Stimulated activated CD4-positive, alpha-beta T cell treated with anti-CD3 and anti-CD28 coated beads, Interleukin-1b, Interleukin-23, amount 100 ng/mL, for 1 hour (primary cell): ENCODE measurements at places on chromosomes 6 and 20.
A peak's percentile ranks its signal among the peaks of the same experiment; 100 is the strongest.

DNA sequence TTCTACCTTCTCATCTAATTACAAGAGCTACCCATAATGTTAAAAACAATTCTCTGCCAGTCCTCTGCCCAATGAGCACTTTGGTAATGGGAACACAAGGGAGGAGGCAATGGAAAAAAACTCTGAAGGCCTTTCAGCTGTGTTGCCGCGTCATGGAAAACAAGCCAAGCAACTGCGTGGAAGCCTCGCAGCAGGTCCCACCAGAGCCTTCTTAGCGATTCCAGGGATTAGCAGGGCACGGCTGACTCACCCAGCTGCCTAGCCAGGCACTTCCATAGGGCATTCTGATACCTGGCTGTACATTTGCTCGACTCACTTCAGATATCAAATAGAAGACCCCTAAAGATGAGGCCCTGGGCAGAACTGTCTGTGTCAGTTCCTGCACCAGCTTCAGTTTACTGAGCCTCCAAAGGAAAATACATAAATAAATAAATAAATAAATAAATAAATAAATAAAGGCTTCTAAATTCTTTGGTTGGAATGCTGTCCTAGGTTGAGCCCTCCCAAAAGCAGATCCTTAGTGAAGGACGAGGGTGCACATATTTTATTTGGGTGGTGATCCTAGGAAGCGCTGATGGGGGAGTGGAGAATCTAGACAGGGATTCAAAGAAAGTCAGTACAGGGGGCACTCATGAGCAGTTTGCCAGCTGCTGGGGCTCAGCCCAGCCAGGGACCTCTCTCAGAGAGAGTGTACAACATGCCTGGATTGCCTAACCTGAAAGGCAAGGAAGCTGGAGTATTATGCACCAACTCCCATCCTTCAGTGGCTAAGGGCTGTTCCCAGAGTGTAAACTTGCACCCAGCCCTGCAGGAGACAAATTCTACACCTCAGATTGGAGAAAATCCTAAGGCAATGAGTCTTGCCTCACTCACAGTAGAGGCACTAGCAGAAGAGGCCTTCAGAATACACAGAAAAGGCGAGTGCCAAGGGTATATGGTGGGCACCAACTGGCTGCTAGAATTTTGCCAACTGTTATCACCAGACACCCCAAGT is 18.2 kb downstream of the SNAP25 start:
- DNase-seq: no peak

GRCh38 chr6:2980465-2980855 is 9.1 kb upstream of the SERPINB6 start:
- DNase-seq: no peak

GRCh38 chr6:40517654-40518053 is 69.5 kb downstream of the LRFN2 start:
- no peak for DNase-seq

- DNase-seq: no peak
These were observed 401.6 kb upstream of the RUNX2 start for GRCh38 chr6:44926556-44926955.

- DNase-seq: no peak
These were observed 94.3 kb downstream of the TCP11 start for GRCh38 chr6:35046862-35047261.

DNA sequence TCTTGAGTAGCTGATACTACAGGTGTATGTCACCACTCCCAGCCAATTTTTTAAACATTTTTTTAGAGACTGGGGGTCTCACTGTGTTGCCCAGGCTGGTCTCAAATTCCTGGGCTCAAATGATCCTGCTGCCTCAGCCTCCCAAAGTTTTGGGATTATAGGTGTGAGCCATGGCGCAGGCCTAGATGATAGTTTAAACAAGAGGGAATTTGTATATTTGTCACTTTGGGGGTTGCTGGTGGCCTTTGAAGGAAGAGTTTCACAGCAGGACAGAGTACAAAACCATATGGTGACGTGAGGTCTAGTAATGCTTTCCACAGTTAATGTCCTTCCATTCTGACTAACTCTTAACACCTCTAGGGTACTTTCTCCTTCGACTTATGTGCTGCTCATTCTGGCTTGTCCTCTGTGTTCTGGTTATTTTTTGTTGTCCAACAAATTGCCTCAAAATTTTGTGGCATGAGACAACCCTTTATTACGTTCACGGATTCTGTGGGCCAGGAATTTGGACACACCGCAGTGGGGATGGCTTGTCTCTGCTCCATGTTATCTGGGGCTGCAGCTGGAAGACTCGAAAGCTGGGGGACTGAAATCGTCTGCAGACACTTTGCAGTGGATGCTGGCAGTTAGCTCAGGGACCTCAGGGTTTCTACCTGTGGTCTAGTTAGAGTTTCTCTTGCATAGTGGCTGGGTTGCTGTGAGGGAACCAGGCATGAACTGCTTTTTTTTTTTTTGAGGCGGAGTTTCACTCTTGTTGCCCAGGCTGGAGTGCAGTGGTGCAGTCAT is 23.0 kb upstream of the IER3 start:
- DNase-seq: no peak

DNA sequence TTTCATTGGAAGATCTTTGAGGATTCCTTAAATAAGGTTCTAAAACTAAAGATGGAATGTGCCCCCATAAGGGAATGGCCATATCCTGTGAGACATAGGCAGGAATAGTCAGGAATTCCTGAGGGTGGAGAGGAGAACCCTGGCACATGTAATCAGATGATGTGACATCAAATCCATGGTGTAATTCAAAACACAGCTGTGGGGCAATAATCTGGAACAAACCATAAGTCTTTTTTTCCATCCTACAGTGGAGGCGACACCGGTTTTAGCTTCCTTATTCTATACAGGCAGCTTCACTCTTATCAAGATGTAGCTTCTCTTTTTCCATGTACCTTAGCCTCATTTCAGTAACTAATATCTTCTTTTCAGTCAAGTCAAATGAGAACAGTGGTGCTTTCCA is 133.6 kb upstream of the CITED2 start:
- DNase-seq: no peak

DNA sequence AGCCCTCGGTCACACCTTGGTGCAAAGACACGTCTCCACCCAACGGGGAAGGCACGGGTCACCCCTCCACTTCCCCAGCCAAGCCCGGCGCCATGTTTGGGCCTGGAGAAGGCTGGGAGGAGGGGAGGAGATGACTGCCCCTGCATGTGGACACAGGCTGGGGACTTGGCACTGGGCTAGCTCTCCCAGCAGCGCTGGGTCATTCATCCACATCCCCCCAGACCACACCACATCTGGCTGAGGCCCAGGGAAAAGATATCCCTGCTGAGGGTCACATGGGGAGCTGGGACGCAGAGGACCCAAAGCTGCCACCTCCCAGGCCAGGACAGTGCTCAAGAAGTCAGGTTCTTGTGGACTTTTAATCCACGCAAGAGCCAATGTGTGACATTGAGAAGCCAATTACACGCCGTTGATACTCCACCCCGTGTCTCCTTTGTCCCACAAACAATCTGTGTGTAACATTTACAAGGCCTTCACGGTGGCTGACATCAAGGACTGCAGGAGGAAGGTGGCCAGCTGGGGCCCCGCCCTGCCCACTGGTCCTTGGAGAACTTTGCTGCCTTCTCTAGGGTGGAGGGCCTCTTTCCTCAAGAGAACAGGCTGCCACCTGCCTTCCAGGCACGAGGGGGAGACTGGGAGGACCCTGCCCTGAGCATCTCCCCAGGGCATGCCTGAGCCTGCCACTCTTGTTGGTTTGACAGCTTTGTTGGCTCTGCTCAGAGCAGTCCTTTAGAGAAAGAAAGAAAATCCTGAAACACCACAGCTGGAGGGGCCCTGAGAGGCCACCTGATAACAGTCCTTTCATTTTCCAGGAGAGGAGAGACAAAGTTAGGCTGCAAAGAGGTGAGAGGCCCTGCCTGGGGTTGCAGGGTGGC is 5.3 kb upstream of the IP6K3 start:
- no peak for DNase-seq

- DNase-seq: no peak
These were observed 13.9 kb downstream of the LRFN2 start for GRCh38 chr6:40573221-40573620.

GRCh38 chr6:107361753-107362604 is 97.4 kb downstream of the PDSS2 start:
- DNase-seq: no peak

DNA sequence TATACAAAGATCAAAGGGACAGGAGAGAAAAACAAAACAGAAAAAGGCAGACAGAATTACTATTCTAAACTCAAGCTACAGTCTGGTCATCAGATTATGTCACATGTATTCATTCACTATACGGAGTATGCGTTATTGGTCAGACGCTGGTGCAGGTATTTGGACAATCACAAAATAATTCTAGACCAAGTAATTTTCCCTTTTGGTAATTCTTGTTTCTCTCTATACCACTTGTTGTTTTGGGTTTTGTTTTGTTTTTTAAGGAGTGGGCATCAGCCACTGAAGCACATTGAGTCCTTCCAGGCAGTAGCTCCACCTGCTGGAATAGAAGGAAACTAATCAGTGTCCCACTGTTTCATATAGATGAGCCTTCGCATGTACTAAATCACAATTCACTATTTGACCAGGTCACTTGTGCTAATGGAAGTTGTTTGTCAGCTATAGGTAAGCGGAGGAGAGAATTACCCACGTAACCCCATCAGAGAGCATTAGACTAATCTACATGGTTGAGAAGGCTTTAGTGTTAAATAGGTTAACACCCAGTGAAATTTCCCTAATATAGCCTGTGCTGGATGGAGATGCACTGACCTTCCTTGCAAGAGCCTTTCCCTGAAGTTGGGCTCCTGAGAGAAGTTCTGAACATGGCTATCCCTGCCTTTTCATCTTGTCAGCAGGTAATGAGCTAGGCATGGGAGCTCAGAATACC is 77.9 kb downstream of the TNFAIP3 start:
- DNase-seq: no peak

- no peak for DNase-seq
These were observed 1.7 kb downstream of the RSPO3 start for GRCh38 chr6:127120023-127120786.

DNA sequence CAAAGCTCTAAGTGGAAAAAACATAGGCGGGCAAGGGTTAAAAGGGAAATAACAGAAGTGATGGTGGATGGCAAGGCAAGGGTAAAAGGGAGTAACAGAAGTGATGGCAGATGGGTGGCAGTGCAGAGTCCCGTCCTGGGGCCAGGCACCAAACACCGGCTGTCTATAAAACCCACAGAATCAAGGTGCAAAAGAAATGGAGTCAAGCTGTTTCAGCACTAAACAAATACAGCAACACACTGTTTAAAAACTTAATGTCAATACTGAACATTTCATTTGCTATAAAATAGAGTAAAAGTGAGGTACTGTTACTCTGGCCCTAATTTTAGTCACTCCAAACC is 87.6 kb downstream of the MAN1A1 start:
- DNase-seq: no peak

GRCh38 chr6:56659721-56660380 is 17.2 kb upstream of the DST start:
- DNase-seq: no peak

DNA sequence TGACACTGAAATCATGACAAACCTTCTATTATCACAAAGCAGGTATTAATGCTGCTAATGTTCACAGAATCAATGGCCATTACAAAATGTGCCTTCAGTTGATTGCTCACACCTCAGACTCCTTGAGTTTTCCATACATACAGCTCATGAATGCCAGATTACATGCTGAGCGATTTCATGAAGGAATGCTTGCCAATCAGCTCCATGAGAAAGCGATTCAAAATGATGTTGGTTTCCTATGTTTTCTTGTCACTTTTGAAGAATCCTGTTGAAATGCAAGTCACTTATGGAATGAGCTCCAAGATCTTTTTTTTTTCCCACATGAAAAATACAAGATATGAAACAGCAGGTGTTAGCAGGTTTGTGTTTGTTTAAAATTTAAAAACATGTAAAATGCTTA is 71.4 kb upstream of the SHLD1 start:
- no peak for DNase-seq

- DNase-seq: no peak
These were observed 122.2 kb downstream of the MAN1A1 start for GRCh38 chr6:119227377-119227776.

- DNase-seq: no peak
These were observed 27.8 kb upstream of the MROH8 start for GRCh38 chr20:37207171-37207570.

DNA sequence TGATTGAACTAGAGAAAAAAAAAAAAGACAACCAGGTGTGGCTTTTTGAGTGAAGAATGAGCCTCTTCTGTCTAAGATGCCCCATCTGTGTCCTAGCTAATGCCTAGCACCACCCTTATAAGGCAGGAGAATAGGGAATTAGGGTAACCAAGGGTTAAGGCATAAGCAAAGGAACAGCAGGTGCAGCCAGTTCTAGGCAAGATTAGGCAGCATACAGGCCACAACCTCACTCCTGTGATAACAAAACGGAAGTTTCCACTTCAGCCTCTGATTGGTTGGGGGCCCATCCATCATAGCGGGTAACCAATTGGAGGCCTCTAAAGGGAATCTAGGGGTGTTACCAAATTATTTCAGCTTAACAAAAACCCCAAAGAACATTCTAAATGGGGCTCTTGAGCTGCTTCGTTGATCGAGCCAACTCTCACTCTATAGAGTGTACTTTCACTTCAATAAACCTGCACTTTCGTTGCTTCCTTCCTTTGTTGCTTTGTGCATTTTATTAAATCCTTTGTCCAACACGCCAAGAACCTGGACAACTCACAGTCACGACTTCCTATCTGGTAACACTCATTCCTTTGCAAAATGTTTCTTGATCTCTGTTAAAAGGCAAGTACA is 61.9 kb upstream of the TAGAP start:
- DNase-seq: peak; percentile 82

- DNase-seq: no peak
These were observed 3.2 kb upstream of the SLC4A11 start for GRCh38 chr20:3242172-3242692.

DNA sequence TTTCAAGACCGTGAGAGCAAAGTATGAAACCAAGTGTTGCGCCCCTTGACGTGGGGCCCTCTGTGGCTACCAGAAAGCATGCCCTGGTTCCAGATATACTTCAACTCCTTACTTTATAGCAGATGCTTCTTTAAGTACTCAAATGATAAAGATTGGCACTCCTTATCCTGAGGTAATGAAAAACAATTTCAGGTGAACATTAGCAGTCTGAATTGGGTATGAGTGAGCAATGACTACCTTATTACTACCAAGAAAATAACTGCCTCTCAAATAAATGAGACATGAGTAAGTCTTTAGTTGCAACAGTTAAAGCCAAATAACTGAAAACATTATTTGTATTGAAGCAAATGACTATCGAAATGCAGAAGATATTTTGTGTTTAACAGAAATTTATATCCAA is 408.7 kb downstream of the MMUT start:
- no peak for DNase-seq

DNA sequence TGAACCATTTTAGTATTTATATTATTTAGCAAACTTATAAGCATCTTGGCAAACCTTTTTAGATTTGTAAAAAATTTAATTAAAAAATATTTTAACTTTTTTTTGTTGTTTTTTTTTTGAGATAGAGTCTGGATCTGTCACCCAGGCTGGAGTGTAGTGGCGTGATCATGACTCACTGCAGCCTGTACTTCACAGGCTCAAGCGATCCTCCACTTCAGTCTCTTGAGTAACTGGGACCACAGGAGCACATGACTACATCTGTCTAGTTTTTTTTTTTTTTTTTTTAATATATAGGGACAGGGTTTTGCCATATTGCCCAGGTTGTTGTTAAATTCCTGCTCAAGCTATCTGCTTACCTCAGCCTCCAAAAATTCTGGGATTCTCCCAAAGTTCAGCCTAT is 161.1 kb downstream of the EYS start:
- no peak for DNase-seq
